Stimulated activated CD8-positive, alpha-beta memory T cell treated with anti-CD3 and anti-CD28 coated beads, Interleukin-4, amount 100 ng/mL, for 48 hours (primary cell): ENCODE measurements at places on chromosomes 4 and X.
A peak's percentile ranks its signal among the peaks of the same experiment; 100 is the strongest.

GRCh38 chrX:32408389-32408788, 803.0 kb downstream of the DMD start:
- no peak for DNase-seq

DNA sequence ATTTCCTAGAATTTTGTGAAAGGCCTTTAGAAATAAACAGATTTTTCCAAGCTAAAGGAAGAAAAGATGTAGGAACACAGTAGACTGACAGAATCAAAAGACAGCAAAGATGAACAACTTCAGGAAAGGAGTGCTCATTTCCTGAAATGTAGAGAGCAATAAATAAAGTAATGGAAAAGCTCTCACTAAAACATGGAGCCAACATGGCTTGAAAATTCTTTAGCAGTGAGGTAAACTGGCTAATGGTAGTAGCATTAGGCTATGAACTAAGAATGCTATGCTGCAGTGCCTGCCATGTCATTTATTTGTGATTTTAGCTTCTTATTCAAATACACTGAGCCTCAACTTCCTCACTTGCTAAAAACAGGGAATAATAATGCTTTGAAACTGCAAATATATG, 108.7 kb downstream of the IQCM start:
- no peak for DNase-seq

DNA sequence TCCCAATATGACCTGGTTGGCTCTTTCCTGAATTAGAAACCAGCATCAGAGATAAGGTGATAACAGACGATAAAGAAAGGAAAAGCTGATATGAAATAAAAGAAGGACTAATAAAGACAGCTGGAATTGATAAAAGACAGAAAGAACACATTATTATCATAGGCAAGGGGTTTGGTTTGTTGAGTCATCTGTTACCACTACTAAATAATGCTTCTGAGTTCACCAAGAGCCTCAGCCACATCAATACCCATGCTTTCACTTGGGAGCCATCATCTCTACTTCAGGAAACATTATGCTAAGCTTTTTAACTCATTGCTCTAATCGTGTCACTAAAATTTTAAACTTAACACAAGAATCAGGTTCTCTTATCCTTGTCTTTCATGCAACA, 27.6 kb downstream of the ANXA5 start:
- no peak for DNase-seq

GRCh38 chrX:15815779-15816437, 25.6 kb downstream of the ZRSR2 start:
- peak; percentile 29 for DNase-seq

GRCh38 chrX:9430346-9430921, 34.4 kb upstream of the TBL1X start:
- DNase-seq, result no peak

- DNase-seq, result no peak
Measured at GRCh38 chr4:32203340-32203739, 1483.2 kb downstream of the PCDH7 start.

DNA sequence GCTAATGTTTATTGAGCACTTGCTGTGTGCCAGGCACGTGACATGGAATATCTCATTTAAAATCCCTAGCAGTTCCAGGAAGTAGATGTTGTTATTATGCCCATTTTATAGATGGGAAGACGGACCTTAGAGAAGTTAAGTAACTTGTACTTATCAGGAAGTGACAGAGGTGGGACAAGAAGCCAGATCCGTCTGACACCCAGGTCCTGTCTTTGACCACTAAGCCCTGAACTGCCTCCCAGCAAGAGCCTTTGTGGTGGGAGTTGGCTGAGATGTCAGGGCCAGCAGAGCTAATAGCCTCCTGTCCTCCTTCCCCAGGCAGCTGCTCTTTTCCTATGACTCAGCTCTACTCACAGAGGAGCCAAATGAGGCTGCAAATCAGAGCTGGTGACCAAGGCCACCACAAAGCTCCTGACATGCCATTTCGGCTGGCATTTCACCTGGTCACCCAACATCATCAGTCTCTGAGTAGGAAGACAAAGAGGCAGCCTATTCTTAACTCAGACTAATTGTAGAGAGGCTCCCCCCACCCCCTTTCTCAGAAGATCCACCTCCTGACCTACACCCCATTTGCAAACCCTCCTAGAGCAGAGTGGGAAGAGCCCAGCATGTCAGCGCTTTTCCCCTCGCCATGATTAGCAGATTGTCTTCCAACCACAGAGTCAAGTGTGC, 175.1 kb upstream of the KIT start:
- DNase-seq, result no peak

- DNase-seq, result no peak
Measured at GRCh38 chrX:130801901-130802300, 101.1 kb downstream of the ENOX2 start.

- DNase-seq, result peak; percentile 74
Measured at GRCh38 chr4:174522183-174523024, at the start of gene HPGD. Gene HPGD, minus strand, starts transcription at chr4:174522488. Its CDS starts 37 bp downstream, at chr4:174522451.

GRCh38 chrX:110373310-110373709, 14.7 kb downstream of the RTL9 start:
- no peak for DNase-seq

DNA sequence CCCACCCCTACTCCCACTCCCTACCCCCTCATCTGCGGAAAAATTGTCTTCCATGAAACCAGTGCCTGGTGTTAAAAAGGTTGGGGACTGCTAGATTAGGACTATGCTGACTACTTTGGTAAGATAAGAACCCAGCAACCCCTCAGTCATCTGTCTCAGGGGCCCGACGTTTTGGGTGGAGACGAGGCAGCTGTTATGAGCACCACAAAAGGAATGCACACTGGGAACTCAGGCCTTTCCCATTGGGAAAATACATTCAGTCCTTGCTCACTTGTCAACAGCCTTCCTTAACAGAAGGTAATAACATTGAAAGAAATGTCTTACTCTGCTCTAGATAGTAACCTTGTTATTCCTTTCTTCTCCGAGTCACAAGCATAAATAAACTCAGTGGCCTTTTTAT, 310.8 kb downstream of the AFF2 start:
- no peak for DNase-seq

- no peak for DNase-seq
Measured at GRCh38 chr4:54102531-54103106, 2.7 kb downstream of the GSX2 start.

DNA sequence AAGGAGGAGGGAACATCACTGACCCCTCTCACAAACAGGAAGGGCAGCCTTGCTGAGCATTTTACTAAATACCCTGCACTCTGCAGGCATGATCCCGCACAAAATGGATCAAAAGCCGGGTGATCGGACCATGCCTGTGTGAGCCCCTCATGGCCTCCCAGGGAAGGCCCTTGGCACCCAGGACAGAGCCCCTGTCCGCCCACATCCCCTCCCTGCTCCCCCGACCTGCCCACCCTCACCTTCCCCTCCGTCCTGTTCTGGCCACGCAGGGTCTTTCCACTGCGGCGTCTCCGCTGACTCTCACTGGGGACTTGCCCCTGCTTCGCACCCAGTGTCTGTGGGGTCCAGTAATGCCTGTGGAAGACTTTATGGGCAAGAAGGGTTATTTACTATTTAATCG, 105.0 kb downstream of the HMX1 start:
- no peak for DNase-seq

- no peak for DNase-seq
Measured at GRCh38 chr4:29199025-29199424, 1521.1 kb upstream of the PCDH7 start.

GRCh38 chrX:49254639-49255038, 9.9 kb downstream of the FOXP3 start:
- no peak for DNase-seq

- no peak for DNase-seq
Measured at GRCh38 chr4:151197247-151197646, 79.7 kb upstream of the PRSS48 start.

- DNase-seq, result no peak
Measured at GRCh38 chr4:84529169-84529751, 30.2 kb upstream of the NKX6-1 start.

DNA sequence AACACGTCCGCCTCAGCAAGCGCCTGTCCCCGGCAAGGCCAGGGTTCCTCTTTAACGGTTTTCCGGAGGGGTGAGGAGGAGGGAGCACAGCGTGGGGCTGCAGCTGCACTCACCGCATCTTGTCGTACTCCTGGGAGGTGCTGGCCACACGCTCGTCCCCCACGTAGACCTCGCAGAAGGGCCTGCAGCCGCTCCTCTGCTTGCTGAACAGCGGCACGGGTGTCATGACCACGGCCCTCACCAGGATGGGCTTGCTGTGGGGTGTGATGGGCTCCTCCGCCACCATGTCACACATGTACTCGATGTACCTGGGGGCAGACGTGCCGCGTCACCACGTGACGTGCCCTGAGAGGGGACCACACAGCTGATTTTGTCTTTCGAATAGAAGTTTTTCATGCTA, 51.6 kb upstream of the CPLX1 start:
- no peak for DNase-seq

GRCh38 chr4:88531549-88531948, 8.0 kb upstream of the PYURF start:
- DNase-seq, result no peak

DNA sequence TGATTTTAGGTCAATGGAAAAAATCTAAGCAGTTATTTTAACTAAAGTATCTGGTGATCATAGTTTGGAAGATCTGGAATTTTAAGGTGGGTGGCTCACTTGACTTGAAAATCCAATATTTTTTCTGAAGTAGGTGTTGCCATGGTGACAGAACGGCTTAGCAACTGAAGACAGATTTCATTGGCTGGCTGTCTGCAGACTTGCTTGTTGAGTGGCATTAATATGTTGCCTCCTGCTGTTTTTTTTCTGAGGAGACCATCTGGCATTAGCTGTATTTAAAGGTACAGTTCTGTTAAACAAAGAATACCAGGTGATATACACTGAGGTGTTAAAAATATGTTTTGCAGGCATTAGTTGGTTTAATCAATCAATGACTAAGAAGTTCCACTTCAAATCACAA, 19.8 kb downstream of the CPE start:
- DNase-seq, result no peak

- DNase-seq, result no peak
Measured at GRCh38 chr4:4260185-4260751, 12.2 kb upstream of the TMEM128 start.

- peak; percentile 62 for DNase-seq
Measured at GRCh38 chr4:102586644-102587021, 85.5 kb downstream of the NFKB1 start.

DNA sequence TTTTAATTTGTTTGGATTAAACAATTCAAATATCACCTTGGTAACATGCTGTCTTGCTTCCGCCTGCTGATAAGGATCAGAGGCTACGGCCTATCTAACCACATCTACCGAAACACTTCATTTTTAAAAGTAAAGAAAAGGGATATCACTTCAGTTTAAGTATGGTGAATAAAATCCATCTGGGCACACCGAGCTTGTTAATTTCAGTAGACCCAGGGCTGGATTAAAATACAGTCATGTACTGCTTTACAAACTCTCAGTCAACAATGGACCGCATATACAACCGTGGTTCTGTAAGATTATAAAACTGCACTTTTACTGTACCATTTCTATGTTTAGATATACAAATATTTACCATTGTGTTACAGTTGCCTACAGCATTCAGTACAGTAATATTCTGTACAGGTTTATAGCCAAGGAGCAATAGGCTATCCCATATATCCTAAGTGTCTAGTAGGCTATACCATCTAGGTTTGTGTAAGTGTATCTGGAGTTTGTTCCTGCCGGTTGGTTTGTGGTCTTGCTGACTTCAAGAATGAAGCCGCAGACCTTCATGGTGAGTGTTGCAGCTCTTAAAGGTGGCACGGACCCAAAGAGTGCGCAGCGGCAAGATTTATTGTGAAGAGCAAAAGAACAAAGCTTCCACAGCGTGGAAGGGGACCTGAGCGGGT, 40.0 kb downstream of the SEPTIN11 start:
- peak; percentile 62 for DNase-seq

DNA sequence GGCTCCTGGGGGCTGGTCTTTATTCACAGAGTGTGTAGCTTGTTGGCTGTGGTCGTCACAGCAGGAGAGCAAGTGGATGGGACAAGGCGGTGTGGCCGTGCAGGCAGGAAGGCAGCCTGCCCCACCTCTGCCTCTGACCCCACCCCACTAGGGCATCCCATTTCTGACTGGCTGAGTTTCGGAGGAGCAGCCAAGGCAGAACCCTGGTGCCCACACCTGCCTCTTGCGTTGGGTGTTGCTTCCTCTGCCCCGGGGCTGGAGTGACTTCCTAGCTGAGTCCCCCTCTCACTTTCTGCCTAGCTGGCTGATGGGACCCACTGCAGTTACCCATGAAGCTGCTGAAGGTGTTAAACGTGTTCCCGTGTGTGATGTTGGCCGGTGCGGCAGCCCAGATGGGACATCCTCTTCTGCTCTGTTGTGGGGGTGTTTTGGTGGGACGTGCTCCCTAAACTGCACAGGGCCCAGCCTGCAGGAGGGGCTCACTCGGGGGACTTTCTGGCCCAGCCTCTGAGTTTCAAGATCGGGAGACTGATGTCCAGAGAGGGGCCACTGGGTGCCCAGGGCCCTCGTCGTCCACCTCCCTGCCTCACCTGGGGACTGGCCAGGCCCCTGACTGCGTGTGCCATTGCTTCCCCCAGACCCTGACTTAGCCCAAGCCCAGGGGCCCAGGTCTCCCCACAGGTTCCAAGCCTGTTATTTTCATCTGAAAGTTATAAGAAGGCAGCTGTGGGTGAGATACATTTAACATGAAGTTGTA, 101.5 kb downstream of the PSAPL1 start:
- DNase-seq, result no peak

- DNase-seq, result no peak
Measured at GRCh38 chr4:175509320-175509719, 302.7 kb downstream of the GPM6A start.

DNA sequence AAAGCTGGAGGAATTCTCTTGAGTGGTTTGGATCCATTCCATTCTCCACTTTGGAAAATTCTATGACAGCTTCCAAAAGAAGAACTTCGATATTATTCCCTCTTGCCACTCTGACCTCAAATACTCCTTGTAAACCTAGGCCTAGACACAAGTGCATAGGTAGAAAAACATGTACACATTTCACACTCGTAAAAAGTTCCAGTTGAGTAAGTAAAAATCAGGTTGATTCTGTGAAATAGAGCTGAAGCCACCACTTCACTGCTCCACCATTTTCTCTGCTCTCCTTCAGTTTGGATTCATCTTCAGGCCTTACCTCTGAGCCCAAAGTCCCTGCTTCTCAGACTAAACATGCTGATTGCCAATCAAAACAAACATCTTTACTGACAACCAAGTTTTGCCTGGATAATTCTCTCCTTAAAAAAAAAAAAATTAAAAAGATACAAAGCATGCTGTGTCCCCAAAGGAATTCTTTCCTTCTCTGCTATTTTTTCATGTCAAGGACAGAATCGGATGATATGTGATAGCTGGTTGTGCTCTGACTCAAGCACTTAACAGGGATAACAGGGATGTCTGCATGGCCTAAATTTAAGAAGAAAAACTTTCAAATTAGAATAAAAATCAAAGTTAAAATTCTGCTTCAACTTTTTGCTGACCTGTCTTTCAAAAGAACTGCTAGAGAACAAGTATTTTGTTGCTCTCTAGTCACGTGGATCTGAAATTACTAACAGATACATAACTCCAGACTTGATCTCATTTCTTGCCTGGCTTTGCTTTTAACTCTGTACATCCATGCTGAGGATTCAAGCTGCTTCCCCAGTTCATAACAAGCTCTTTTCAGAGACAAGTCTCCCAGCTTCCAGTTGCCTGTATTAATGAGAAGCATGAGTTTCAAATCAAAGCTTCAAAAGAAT, 420.9 kb upstream of the INTU start:
- DNase-seq, result no peak
